Type B pancreatic cell (in vitro differentiated cells): ENCODE measurements at places on chromosomes 2 and 18.

- DNase-seq: no peak
Measured at GRCh38 chr2:89763254-89763580, 1071.7 kb downstream of the RPIA start.

- no peak for DNase-seq
Measured at GRCh38 chr18:23927821-23928746, 86.5 kb upstream of the TTC39C start.

- DNase-seq: no peak
Measured at GRCh38 chr2:5766561-5766960, 74.4 kb downstream of the SOX11 start.

- DNase-seq: no peak
Measured at GRCh38 chr2:25590921-25591505, 82.4 kb downstream of the DTNB start.

DNA sequence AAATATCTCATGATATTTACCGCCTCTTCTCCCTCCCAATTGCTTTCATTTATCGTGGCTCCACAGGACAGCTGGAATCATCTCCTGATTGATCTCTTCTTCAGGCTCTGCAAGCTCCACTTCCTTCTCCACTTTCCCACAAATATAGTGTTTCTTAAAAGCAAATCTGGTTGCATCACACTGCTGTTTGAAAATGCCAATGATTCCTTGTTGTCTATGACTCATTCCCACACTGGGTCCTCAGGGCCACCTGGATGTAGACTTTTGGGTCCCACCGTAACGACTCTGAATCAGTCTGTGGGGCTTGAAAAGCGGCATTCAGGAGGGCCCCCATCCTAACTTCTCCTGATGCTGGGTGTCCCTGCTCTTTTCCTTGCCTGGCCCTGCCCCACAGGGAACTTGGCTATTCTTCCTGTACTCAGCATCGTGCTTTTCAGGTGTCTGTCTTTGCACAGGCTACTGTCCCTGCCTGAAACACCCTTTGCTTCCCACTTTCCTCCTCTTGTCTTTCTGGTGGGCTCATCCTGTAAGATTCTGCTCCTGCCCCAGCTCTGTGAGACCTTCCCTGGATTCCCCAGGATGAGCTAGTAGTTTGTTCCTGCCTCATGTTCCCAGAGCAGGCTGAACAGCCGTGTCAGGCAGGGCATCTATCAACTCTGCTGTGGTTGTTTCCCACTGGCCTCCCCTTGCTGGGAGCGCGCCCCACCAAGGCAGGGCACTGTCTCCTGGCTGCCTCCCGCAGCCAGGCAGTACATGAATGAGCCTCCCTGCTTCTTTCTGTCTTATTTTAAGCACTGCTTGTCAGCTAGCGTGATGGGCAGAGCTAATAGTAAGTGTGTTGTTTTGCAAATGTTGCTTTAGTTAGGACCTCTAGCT, 111.9 kb downstream of the KCTD1 start:
- DNase-seq: no peak

DNA sequence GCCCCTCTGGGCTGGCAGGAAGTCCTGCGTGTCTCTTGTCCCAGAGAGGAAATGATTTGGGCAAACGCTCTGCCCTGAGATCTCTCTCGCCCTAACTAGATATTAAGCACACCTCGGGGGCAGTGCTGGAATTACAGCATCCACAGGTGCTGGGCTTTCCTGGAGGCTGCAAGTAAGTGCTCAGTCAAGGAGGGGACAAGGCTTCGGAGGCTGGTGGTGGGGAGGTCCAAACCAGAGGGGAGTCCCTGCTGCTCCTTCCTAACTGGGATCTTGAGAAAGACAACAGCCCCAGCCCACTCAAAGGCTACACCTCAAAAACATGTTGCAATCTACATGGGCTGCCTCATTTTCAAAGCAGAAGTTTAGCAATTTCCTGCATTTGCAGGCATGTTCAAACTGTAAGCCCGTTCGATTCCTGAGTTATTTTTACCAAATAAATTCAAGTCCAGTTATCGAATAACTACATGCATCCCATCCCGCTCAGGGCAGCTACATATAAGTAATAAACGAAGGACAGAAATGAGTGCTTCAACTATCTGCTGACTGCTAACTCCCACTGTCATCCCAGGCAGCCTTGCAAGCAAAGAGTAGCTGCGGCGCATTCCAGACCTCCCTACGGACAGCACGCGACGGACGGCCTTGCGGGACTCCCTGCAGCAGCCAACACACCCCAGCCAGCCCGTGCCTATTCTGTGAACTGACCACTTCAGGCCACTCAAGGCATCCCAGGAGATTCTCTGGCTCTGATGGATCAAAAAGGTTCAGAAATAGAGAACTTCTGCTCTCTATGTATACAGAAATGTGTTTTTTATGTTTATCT, 27.5 kb downstream of the ZNF516 start:
- peak; percentile 60 for DNase-seq

DNA sequence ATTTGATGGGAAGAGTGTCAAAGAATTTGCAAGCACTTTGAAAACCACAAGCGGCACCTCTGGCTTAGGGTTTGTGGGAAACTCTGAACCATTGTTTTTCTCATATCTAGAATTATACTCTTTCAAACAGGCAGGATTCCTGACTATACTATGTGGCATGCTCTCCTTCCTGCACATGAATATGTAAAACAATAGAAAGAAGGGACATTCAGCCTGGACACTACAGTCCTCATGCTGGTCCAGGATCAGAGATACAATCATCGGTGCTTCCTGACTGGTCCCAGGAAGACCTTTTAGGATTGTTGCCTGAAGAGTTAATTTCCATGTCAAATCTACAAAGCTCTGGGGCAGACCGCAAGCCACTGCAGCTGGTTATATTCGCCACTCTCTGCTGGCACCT, 55.7 kb upstream of the RASGRP3 start:
- no peak for DNase-seq

DNA sequence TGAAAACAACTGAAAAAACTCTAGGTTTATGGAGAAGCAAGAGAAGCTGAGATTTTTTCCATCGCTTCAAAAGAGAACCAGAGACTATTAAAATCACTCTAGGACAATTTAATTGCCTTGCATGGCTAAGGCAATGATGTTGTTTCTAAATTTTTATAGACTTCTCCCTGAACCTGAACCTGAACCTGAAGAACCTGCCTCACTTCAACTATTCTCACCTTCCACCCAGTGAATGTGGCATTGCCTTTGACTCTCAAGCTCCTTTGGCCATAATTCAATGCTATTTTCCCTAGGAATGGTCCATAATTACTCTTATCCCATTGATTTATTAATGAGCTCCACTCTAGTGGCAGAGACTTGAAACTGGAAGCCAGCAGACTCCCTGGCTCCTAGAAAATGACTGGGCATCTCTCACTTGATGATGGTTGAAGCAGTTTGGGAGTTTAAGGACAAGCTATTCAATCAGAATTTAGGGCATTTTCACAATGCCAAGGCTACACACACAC, 303.8 kb upstream of the UBE2E3 start:
- DNase-seq: no peak

- DNase-seq: no peak
Measured at GRCh38 chr18:26803643-26804042, 61.9 kb downstream of the AQP4 start.

DNA sequence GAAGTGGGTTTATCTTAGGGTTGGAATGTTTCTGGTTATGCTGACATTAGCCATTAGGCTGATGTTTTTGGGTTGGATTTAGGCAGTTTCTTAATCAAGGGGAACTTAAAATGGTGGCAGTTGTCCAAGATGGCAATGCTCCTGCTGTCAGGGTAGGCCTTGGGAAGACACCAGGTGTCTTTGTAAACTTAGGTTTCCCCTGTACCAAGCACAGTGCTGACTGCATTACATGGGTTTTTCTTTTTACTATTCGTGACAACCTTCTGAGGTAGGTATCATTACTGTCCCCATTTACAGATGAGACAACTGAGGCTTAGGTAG, 528 bp upstream of the ATG16L1 start:
- no peak for DNase-seq

GRCh38 chr2:231280846-231281245, 82.4 kb downstream of the ARMC9 start:
- DNase-seq: no peak

DNA sequence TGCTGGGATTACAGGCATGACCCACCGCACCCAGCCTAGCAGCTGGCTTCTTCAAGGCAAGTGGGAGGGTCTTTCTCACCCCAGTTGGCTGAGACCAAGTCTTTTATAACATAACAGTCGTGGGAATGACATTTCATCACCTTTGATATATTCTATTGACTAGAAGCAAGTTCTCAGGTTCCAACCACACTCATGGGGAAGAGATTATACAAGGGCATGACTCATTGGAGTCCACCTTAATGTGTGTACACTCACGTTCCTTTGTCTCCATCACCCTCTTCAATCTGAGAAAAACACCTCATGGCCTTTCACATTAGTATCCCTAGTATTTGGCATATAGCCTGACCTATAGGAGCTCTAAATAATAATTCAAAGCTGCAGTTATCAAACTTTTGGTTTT, 2.8 kb upstream of the BBS5 start:
- DNase-seq: no peak

GRCh38 chr18:80181642-80182461, 65.5 kb downstream of the PARD6G start:
- DNase-seq: no peak

GRCh38 chr18:29176681-29177080, 999.8 kb upstream of the CDH2 start:
- no peak for DNase-seq

GRCh38 chr2:141316606-141317005, 814.2 kb downstream of the LRP1B start:
- DNase-seq: no peak

DNA sequence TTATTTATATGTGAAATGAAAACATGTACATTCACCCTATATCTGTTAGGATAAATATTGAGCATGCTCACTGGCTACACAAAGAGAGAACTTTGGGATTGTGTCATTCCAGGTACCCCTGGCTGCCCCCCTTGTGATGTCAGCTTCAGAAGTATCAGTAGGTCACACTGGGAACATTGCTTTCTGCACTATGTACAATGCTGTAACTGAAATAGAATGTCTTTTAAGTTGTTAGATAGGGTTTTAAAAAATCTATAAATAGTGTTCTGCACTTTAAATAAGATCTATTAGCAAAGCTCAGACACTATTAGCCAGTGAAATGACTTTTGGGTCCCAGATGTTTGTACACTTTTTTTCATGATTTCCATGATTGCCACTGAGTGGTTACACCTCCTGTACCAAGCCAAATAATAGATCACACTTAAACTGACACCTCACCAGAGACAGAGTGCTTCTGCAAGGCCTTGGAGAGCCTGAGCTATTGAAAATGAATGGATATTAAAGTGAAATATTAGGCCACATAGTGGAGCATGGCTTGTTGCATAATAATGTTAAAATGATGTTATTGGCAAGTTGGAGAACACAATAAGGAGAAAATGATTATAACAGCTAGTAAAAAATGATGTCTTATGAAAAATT, 297.0 kb upstream of the NXPH2 start:
- no peak for DNase-seq

DNA sequence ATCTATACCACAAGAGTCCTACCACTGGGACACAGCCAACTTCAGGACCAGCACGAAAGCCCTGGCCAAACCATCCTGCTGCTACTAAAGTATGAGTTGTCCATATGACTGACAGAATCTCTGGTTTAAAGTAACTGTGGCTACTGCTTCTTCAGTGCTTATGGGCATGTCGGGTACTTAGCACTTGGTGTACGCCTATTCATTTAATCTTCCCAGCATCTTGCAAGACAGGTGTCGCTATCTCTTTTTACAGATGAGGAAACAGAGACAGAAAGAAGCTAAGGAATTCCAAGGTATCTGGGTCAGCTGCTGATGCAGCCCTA, 203.4 kb upstream of the ID2 start:
- DNase-seq: no peak

DNA sequence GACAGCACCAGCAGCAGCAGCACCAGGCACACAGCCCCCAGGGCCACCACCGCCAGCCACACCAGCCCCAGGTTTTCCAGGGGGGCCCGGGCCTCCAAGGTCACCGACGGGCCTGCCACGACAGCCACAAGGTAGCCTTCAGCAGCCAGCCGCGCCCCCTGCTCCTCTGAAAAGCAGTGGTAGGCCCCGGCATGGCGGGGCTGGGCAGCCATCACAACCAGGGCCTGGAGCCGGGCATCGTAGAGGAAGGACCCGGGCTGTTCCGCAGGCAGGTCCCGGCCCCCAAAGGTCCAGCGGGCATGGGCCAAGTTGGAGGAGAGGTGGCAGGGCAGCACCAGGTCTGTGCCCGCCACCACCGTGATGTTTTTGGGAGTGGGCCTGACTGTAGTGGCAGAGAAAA, 3.3 kb upstream of the ANKRD39 start:
- DNase-seq: no peak

- DNase-seq: no peak
Measured at GRCh38 chr2:31003749-31004148, 134.5 kb downstream of the GALNT14 start.

DNA sequence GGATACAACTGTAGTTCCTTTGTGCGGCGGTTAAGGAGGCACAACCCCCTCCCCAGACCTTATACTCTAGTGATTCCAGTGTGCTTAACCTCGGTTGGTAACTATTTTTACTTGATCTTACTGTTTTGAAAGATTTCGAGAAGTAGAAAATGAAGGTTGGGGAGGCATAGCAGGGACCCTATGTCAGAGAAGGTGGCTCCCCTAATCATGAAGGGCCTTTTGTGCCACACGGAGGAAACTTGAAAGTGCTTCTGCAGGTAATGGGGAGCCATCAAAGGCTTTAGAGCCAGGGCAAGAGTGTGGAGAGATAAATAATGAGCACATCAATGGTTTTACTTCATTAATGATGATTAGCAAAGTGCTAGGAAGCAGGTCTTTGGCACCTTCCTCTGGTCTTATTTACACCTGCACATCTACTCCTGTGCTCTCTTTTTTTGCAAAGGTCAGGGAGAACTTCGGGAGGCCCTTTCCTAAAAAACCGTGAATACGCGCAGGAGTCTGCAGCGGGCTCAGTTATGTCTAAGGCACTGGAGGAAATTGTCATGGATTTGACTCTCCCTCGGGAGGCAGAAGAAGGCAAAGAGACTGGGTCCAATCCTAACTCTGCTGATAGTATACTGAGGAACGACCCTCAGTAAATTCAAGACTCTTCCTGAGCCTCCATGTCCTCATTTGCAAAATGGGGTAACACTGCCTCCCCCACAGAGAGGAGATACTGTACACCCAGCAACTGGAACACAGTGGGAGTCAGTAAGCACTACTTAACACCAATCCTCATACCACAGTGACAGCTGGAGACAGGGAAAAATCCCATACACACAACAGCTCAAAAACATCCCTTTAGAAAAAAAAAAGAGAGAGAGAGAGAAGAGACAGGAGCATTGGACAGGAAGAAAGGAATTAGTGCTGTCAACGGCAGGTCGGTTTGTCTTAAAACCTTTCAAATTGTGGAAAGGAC, 81.6 kb downstream of the DDX1 start:
- no peak for DNase-seq
